ENCODE measurements at places on chromosomes 1 and 21.
A peak's percentile ranks its signal among the peaks of the same experiment; 100 is the strongest.

GRCh38 chr1:187396226-187396625, 567.5 kb downstream of the PLA2G4A start:
- no peak for DNase-seq

DNA sequence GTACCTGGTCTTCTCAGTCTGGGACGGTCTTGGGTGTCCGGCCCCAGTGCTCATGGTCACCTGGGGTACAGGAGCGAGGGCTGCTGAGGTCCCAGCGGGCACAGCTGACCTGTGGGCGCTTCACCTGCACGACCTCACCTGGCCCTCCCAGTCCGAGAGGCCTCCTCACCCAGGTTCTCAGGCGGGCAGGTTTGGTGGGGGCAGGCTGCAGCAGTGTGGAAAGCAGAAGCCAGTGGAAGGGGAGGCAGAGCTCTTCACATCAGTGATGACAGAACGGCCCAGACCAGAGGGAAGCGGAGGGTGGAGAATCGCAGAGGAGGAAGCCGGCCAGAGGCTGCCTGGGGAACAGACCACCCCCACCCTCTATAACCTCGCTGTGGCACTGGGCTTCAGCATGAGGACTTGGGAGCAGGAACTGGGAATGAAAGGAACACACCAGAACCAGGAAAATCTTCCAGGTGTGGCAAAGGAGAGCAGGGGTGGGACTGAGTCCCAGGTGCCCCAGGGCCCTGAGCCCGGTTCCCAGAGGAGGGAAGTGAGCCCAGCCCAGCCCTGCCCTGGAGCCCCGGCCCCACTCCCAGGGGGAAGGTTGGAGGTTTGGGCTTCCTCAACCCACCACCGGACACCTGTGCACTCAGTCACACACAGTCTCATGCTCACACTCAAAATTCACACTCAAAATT, 265.2 kb upstream of the VAMP3 start:
- DNase-seq, result no peak

- no peak for DNase-seq
Measured at GRCh38 chr1:71964188-71964587, 318.2 kb downstream of the NEGR1 start.

- DNase-seq, result no peak
Measured at GRCh38 chr1:53979712-53980450, 33.7 kb downstream of the LRRC42 start.

- no peak for DNase-seq
Measured at GRCh38 chr1:114034567-114035303, 55.5 kb downstream of the OLFML3 start.

DNA sequence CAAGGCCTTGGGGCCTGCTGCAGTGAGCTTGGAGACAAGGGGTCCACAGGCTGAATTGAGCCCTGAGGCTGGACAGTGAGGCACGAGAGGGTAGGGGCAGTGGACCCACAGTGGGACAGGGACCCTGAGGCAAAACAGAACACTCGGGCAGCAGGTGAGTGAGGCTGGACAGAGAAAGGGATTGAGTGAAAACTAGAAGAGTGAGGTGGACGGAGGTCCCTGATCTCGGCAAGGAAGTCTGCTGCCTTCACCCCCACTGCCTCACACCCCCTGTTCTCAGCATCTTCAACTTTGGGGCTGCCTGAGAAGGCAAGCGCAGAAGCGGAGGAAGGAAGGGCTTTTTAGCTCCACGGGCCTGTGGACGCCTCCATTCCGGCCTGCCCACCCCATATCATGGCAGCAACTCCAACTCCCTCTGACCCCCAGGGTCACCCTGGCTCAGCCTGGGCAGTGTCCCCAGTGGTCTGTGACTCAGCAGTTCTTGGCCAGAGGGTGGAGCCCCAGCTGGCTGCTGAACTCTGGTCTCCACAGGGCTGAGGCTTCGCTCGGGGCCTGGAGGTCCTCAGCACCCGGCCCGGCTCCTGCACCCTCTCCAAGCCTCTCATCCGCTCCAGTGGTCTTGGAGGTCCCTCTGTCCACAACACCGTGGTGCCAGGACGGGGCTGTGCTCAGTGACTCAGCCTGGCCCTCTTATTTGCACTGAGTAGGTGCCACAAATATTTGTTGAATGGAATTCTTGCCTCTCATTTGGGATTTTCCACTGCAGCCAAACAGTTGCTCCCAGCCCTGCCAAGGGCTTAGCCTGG, 60.0 kb upstream of the EPS8L3 start:
- DNase-seq, result no peak

- DNase-seq, result no peak
Measured at GRCh38 chr1:145917595-145917994, 922 bp downstream of the PEX11B start.

- peak; percentile 2 for DNase-seq
Measured at GRCh38 chr1:40153073-40153770, 8.0 kb upstream of the RLF start.

DNA sequence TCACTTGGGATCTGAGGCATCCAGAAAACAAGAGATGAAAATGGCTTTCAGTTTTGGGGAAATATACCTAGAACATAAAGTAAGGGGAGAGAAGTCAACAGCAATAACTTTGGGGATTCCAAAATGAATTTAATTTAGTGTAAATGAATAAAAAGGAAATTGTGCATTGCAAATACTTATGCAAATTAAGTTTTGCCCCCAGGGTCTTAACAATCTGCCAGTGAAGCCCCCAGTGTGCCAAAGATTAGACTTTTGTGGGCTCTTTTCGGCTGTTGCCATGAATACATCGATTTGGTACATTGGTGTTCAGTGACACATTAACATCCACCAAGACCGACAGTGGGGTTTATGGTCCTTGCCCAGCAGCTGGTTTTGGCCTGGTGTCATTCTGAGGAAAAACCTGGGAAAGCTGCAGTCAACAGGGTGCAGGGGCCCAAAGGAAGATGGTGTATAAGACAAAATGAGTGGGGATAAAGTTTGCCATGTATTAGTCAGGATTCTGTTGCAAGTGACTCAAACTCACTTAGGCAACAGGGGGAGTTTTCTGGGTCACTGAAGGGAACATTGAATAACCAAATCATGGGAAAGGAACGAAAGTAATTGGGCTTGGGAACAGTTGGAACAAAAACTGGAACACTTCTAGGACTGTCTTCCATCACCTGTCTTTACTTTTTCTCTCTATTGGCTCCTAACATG, 30.2 kb upstream of the IGSF3 start:
- no peak for DNase-seq

- no peak for DNase-seq
Measured at GRCh38 chr1:226584164-226584563, 35.6 kb downstream of the STUM start.

DNA sequence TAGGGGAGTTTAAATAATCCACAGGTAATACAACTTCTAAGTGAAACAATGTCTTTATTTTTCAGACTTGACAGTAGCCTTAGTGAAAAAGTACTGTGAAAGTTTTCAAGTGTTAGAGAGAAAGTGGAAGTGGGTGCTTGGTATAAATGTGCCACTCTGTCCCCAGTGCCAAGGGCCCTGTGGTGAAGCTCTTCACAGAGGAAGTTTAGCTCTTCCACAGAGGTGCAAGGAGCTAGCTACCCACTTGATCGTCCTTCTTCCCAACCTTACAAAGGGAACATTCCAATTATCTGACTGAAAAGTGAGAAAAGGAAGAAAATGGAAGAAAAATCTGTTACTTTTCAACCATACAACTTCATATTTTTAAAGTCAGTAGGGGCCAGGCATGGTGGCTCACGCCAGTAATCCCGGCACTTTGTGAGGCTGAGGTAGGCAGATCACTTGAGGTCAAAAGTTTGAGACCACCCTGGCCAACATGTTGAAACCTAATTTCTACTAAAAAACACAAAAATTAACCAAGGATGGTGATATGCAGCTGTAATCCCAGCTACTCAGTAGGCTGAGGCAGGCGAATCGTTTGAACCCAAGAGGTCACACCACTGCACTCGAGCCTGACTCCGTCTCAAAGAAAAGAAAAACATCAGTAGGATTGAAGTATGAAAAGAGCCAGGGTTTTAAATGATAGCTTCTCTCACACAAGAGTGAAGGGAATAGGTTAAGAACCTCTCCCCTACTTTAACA, 41.0 kb upstream of the PTPRC start:
- DNase-seq, result no peak

GRCh38 chr1:230243583-230244353, 176.7 kb downstream of the GALNT2 start:
- no peak for DNase-seq

- no peak for DNase-seq
Measured at GRCh38 chr21:36065497-36066036, 4.3 kb upstream of the CBR1 start.

DNA sequence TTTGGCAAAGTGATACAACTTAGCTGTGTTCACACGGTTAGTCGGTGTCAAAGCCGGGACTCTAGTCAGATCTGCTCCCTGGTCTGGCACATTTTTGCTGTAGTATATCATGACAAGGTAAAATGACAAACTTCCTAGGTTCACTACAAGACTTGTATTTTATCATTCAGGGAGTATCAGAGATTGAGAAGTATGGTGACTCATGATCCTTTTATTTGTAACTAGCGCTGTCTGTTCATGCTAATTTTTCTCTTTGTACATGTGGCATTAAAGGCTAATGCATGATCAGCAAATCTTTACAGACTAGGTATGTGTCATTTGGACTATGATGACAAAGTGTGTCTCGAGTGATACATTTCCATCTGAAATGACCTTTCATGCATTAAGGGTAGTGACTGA, 326.7 kb downstream of the SIPA1L2 start:
- DNase-seq, result no peak

DNA sequence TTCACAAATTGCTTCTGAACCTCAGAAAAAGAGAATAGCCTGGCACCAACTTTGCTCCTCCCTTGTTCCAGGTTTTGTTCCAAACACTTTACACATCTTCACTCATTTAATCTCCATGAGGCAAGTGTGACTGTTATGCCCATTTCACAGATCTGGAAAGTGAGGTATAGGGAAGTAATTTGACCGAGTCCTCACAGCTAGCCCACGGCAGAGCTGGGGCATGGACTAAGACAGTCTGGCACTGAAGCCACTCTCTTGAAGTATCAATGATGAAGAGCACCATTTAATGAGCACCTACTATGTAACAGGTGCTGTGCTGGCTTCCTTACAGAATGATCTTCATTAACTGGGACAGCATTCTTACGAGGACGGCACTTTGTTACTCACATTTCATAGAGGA, 19.0 kb downstream of the C1QB start:
- no peak for DNase-seq

DNA sequence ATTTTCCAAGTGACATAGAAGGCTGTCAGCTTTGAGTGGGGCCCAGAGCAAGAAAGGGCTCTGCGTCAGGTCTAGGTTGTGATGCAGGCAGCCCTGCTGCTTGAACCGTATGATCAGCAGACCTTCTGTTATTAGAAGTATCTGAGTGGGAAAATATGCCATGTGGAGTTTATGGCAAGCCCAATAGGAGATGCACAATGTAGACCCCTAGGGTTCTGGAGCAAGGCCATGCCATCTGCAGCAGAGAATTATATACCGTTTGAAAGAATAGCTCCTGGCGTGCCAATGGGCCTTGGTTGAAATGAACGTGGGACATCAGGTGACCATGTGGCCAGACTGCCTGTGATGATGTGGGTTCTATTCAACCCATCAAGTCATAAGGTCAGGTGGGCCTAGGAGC, 44.1 kb upstream of the ZBTB18 start:
- DNase-seq, result no peak

DNA sequence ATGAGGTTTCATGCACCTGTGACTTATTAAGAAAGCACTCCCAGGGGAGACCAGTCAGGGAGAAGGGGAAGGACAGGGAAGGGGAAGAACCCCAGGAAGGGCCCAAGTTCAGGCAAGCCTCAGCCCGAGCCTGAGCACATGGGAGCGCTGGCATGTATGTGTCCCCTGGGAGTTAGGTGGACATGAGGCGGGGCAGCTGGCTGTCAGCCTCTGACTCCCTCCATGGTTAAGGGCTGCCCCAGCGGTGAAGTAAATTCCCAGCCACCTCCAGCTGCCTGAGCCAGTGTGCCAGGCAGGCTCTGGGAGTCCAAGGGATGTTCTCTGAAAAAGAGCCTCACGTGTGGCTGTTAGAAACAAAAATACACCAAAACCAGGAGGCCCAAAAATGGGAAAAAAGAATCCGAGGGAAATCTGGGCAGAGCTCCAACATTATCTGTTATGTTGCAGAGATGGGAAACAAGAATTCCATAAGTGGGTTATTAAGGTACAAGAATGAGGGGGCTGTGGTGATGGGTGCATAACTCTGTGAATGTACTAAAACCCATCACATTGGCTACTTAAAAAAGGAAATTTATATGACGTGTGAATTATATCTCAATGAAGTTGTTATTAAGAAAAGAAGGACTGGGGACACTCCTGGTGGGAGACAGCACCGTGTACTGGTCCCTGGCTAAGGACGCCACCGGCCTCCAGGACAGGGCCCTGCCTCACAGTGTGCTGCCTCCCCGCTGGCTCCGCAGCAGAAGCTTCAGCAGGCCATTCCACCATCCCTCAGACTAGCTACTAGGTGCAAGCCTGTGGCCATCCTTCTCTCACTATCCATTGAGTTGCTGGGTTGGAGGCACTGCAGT, 18.7 kb downstream of the DMRTB1 start:
- no peak for DNase-seq

- no peak for DNase-seq
Measured at GRCh38 chr1:10917513-10918454, 94.7 kb upstream of the TARDBP start.
